Stimulated activated CD4-positive, alpha-beta T cell treated with anti-CD3 and anti-CD28 coated beads, Interleukin-4, amount 100 ng/mL, for 4 hours (primary cell): ENCODE measurements at places on chromosomes 7 and 10.

GRCh38 chr7:55087521-55087961, 68.7 kb downstream of the EGFR start:
- no peak for DNase-seq

GRCh38 chr7:151686826-151687225, 167.1 kb upstream of the RHEB start:
- no peak for DNase-seq

- DNase-seq = no peak
These were observed 10.9 kb downstream of the NPFFR1 start for GRCh38 chr10:70272925-70273316.

DNA sequence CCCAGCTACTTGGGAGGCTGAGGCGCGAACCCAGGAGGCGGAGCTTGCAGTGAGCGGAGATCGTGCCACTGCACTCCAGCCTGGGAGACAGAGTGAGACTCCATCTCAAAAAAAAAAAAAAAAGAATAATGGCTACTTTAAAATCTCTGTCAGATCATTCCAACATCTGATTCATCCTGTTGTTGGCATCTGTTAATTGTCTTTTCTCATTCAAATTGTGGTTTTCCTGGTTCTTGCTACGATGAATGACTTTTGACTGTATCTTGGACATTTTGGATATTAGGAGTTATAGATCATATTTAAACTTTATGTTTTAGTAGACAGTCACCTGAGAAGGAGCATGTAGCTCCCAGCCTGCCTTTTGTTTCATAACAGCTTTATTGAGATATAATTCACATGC, 8.5 kb downstream of the TPST1 start:
- no peak for DNase-seq

- no peak for DNase-seq
These were observed 161.2 kb downstream of the DNAJB6 start for GRCh38 chr7:157497744-157498651.

- no peak for DNase-seq
These were observed 5.2 kb downstream of the CEP55 start for GRCh38 chr10:93501650-93502049.

- no peak for DNase-seq
These were observed 14.1 kb upstream of the TRPV6 start for GRCh38 chr7:142899661-142900060.

DNA sequence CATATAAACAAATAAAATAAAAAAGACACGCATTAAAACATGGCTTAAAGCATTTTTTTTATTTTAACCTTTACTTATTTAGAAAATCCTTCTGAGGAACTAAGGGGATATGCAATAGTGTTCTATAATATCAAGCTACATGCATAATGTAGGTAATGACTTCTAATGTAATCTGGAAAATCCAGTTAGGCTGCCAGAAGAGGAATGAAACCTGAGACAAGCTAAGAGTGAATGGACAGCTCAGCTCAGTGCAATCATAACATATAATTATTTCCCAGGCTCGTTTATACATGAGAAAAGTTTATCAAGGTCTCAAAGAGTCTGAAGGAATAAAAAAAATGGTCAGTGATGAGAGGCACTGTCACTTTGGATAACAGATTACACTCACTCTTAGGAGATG, 649.0 kb upstream of the PCDH15 start:
- DNase-seq = no peak

DNA sequence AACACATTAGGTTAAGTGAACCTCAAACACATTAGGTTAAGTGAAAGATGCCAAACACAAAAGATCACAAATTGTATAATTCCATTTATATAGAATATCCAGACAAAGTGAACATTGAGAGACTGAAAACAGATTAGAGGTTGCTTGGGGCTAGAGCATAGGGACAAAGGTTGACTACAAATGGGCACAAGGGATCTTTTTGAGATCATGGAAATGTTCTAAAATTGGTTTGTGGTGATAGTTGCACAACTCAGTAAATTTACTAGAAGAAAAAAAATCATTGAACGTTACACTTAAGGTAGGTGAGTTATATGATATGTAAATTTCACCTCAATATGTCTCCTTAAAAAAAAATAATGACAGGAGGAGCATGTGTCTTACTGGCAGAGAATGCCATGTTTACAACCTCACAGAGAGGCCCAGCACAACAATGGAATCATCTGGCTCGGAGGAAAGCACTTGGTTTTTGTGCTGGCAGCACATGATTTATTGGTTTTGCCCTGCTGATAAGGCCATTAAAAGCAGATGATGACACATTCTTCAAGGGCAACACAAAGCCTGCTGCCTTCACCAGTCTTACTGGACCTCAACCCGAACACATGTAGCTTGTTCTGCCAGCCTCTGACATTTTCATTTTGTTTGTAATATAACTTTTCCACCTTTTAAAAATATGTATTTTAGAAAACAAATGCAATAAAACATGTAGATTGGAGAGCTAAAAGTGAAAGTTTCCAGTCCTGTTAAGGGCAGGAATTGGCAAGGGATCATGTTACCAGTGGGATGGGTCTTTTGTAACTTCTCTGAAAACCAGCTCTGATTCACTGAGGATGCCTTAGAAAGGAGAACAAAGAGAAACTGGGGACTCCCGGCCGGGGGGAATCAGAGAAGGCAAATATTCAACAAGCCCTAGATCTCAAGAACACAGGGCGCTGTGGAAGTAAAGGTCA, 11.9 kb upstream of the LMOD2 start:
- no peak for DNase-seq

DNA sequence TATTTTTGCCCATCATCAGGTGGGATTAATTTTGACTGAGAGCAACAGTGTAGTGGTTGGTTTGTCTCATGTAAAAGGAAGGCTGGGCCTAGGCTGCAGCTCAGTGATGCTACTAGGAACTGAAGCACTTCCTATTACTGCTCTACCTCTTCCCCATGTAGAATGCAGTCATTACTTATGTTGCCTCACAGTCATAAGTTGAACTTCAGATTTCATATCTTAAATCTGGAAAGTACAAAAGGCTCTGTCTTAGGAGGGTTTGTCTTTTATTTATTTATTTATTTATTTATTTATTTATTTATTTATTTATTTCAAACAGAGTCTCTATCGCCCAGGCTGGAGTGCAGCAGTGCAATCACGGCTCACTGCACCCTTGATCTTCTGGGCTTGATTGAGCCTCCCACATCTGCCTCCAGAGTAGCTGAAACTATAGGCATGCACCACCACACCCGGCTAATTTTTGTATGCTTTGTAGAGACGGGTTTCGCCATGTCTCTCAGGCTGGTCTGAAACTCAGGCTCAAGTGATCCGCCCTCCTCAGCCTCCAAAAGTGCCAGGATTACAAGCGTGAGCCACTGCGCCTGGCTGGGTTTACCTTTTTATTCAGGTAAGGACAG, 721.7 kb upstream of the GALNT17 start:
- DNase-seq = no peak

GRCh38 chr7:68846811-68847325, 751.4 kb upstream of the AUTS2 start:
- no peak for DNase-seq

DNA sequence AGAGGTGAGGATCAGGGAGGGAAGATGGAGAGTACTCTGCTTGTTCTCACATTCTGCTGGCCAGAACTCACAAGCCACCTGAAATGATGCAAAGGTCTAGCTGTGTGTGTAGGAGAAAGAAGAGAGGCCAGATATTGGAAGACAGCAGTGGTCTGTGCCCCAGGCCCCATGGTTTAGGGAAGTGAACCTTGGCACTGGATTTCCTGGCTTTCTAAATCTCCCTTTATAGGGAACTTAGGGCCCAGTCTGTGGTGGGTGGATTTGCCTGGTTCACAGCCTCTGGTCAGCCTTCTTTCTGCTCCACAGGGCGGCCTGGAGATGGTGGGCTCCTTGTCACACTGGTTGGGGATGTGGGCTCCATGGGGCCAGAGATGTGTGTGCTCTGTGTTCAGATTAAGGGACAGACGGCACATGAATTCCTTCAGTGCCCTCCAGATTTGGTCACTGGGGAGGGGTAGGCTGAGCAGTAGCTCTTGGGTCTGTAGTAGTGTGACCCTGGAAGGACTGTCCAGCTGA, 9.5 kb upstream of the SH2D4B start:
- DNase-seq = no peak
